Posterior cingulate gyrus (tissue), 11 donors: ENCODE measurements at places on chromosomes 16 and 17.

DNA sequence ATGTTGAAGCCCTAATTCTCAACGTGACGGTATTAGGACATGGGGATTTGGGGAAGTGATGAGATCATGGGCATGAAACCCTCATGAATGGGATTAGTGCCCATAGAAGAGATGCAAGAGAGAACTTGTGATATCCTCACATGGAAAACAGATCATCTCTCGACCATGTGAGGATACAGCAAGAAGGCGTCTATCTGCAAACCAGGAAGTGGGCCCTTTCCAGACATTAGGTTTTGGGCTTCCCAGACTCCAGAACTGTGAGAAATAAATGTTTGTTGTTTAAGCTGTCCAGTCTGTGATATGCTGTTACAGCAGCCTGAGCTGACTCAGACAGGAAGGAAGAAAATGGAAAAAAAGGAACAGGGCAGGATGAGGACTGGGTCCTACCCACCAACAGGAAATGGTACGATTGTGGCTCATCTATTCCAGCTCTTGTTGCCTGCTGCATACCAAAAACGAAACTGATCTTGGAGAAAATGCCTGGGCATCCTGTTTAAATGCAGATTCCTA, 21.9 kb upstream of the SSTR2 start:
- DNase-seq, result no peak

DNA sequence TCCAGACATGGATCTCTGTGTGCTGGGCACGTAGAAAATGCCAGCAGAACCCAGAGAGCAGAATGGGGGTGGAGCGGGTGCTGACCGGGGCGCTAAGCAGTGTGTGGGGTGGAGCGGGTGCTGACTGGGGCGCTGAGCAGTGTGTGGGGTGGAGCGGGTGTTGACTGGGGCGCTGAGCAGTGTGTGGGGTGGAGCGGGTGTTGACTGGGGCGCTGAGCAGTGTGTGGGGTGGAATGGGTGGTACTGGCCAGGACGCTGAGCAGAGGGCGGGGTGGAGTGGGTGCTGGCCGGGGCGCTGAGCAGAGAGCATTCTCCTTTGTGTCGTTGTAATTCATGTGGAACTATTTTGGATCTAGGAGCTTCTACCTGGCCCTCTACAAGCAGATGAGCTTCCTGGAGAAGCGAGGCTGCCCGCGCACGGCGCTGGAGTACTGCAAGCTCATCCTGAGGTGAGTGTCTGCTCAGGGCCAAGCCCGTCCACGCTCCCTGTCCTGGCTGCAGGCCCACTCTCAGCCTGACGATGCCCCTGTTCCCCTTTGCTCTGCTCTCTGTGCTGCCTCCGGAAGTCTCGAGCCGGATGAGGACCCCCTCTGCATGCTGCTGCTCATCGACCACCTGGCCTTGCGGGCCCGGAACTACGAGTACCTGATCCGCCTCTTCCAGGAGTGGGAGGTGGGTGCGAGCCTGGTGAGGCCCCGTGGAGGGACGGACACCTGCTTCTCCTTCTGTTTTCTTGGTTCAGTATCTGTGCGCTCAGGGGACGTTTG, 20.3 kb upstream of the MC1R start:
- DNase-seq, result no peak

DNA sequence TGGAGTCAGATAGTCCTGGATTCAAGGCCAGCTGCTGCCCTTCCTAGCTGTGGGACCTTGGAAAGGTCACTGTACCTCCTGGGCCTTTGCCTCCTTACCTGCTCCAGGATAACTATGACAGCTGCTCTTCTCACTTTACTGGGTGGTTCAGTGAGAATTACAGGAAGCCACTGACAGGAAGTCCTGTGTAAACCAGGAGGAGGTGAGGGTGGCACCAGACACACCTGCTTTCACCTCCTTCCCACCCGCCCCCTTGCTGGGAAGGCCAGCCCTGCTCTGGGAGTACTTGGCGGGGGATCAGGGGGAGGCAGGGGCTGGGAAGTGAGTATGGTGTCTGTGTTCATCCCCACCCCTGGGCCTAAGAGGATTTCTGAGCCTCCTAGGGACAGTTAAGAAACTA, 42.6 kb downstream of the CPNE2 start:
- DNase-seq, result no peak

GRCh38 chr17:34852614-34853013, 108.6 kb downstream of the CCT6B start:
- DNase-seq, result no peak

DNA sequence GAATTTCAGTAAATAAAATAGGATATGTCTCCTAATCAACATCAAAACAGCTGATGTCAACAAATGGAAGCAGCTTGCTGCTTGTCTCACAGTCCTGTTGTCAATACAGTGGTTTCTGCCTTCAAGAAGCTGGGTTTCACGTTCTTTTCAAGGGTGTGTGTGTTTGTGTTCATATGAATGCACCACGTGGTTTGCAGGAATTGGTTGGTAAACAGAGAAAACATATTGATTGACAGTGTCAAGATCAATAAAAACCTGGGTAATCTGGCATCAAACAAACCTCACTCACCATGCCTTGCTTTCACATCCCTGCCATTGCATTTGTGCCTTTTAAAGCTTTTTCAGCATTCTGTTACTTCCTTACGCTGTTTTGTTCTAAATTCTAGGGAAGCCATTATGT, 585.7 kb upstream of the CA10 start:
- DNase-seq, result no peak

- no peak for DNase-seq
Measured at GRCh38 chr17:56835264-56835585, 1.3 kb downstream of the DGKE start.

GRCh38 chr16:80824623-80825364, 20.4 kb upstream of the CDYL2 start:
- no peak for DNase-seq

GRCh38 chr17:17537311-17538099, 41.3 kb upstream of the RASD1 start:
- DNase-seq, result no peak

- no peak for DNase-seq
Measured at GRCh38 chr17:75289832-75290337, 652 bp upstream of the SLC25A19 start.

DNA sequence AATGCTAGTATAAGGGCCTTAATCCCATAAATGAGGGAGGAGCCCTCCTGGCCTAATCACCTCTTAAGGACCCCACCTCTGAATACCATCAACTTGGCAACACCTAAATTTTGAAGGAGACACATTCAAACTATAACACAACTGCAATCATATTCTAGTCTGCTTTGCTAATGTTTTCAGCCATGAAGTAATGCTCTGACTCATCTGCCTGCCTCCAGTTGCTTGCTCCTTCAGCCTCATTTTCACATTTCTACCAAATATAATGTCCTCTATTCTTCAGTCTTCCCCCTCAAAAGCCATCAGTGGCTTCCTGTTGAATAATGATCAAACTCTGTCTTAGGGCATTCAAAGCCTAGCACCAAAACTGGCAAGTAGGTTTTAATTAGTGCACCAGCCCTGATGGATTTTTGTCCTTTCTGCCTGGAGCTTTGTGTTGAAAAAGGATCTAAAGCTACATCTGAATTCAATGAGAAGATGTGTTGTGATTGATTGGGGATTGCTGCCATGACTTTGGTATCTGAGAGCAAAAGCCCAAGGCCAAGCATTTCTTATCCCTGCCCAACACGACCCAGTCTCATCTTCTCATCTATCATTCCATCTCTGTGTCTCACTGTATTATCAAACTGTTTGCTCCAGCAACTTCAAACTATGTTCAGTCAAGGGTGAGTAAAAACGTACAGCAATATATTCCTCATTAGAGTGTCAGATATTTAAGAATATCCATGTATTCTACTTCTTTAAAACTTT, 140.8 kb upstream of the ELAC2 start:
- DNase-seq, result no peak

DNA sequence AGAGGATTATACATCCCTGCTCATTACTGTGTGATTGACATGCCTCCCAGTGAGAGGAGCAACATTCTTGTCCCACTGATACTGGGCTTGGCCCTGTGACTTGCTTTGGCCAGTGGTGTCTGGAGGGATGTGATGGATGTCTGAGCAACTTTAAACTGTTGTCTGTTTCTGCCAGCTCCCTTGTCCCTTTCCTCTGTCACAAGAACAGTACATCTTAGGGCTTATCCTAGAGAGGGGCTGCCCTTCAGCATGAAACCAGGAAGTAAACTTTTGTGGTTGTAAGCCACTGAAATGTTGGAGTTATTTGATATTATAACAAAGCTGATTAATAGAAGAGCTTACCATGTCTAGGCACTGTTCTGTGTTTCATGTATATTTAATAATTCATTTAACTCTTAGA, 82.9 kb upstream of the GPRC5B start:
- DNase-seq, result no peak

GRCh38 chr16:75377729-75378386, 55.4 kb downstream of the CFDP1 start:
- no peak for DNase-seq

DNA sequence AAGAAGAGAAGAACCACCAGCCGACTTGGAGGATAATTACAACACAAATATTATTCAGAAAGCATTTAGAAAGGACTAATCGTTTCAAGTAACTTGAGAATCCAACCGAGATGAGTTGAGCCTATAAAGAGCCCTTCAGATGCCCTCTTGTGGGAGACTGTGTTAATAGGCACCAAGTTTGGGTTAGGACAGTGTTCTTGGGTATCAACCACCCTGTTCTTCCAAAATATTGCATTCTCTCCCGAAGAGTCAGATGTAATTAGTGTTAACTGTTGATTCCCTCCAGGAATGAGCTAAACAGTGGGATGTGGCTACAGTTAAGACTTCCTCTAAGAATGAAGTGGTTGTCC, 87.8 kb upstream of the NOL11 start:
- no peak for DNase-seq

GRCh38 chr16:983044-984030, 1.8 kb downstream of the SOX8 start:
- DNase-seq, result peak; percentile 72

DNA sequence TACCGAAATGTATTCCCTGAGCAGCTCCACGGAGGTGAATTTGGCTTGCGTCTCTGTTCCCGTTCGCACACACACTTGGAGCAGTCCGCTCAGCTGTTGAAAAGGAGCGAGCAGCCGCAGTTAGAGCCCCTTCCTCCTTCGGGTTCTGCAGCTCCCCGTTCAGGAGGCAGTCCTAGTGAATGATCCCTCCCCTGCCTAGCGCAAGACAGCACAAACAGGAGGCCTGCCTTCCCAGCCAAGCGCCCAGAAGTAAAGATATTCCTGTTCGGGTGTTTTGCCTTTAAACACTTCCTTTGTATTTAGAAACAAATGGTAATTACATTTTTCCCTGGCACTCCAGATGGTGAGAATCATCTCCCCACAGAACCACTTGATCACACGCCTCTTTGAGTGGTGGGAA, 64.7 kb downstream of the ABCC12 start:
- DNase-seq, result peak; percentile 36

DNA sequence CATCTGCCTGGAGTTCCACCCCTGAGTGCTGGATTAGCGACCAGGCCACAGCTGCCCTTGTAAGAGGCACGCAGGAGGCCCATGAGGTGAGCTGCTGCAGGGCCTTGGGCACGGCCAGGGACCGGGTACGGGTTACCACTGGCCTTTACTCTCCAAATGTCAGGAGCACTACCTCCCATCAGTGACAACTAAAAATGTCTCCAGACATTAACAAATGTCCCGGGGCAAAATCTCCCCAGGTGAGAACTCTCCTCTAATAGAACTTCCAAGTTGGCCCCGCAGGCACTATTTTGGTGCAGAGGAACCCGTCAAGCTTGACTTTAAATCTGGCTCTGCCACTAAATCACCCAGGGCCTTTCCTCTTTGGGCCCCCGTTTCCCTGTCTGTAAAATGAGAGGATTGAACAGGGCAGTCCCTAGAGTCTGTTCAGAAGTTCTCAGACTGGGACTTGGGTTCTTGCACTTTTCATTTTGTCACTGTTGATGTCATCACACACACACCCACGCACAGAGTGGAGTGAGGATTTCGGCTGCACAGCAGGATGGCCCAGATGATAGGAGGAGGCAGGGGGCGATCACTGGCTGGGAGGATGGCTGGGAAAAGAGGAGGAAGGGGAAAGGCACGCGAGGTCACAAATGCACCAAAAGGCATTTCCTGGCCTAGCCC, 24.5 kb upstream of the MAPT start:
- no peak for DNase-seq

GRCh38 chr17:57308543-57309186, 52.3 kb downstream of the MSI2 start:
- DNase-seq, result peak; percentile 37

DNA sequence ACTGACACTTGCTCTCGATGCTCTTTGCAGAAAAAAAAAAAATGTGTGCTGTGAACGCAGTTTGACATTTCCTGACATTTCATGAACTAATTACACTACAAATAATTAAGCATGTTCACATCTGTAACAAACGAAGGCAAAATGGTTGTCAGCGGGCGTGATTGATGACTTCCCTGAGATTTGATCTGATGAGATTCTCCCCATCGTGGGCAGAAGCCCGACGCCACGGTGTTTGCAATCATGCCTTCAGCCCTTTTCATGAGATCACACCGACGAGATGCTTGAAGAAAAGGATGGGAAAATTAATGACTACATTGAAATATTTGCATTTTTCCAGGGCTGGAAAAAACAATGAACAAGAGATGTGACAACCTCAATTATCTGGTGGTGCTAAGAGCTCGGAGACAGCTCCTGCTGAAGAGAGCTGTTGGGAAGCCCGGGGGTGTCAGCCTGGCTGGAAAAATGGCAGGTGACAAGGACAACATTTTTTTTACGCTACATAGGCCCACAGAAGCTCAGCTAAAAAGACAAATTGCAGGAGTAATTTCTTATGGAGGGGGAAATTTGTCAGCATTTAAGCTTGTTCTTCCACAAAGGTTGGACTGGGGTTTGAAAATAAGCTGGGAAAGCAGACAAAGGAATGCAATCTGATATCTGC, 259.4 kb upstream of the IRX3 start:
- no peak for DNase-seq

- no peak for DNase-seq
Measured at GRCh38 chr17:57684711-57685498, 60.2 kb downstream of the CCDC182 start.

- DNase-seq, result no peak
Measured at GRCh38 chr17:82007495-82008257, 15.0 kb downstream of the CENPX start.

GRCh38 chr17:63999680-64000531, 1.8 kb downstream of the PRR29 start:
- no peak for DNase-seq

- DNase-seq, result no peak
Measured at GRCh38 chr16:4388271-4389021, 16.8 kb downstream of the VASN start.

DNA sequence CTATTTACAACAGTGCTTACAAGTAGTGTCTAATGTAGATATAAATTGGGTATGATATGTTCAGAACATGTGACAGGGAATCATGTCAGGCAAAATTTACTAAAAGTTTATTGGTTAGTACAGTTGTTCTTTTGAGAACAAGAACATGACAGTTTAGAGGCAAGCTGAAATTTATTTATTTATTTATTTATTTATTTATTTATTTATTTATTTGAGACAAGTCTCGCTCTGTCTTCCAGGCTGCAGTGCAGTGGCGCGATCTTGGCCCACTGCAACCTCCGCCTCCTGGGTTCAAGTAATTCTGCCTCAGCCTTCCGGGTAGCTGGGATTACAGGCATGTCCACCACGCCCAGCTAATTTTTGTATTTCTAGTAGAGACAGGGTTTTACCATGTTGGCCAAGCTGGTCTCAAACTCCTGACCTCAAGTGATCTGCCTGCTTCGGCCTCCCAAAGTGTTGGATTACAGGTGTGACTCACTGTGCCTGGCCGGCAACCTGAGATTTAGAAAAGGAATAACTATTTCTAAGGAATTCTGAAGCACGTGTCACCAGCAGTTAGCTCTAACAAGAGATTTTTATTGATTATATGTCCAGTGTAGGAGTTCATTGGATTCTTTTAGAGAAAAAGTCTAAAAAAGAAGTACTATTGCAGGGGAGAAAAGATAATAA, 24.9 kb downstream of the MRTFB start:
- DNase-seq, result no peak

GRCh38 chr17:78154903-78155811, 9.0 kb downstream of the C17orf99 start:
- no peak for DNase-seq
